ENCODE measurements at places on chromosomes 6 and 20.
A peak's percentile ranks its signal among the peaks of the same experiment; 100 is the strongest.

- no peak for DNase-seq
These were observed 2.0 kb downstream of the UNC93A start for GRCh38 chr6:167293088-167293589.

DNA sequence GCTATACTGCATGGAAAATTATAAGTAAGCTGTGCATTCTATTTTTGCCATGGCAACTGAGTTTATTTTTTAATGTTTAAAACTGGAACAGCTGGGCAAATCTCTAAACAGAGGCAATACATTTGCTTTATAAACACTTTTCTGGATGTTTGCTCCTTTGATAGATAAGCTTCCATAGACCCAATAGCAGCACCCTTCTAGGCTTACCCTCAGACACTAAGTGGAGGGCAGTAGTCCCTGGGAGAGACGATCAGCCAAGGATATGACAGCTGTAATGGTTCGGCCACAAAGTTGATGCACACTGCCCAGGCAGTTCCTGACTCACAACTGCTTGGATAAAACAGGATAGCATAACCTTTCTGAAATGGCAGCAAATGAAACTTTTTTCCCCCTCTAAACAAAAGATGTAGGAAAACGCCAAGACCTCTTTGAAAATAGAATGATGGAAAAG, 8.5 kb upstream of the MRPS10 start:
- no peak for DNase-seq

DNA sequence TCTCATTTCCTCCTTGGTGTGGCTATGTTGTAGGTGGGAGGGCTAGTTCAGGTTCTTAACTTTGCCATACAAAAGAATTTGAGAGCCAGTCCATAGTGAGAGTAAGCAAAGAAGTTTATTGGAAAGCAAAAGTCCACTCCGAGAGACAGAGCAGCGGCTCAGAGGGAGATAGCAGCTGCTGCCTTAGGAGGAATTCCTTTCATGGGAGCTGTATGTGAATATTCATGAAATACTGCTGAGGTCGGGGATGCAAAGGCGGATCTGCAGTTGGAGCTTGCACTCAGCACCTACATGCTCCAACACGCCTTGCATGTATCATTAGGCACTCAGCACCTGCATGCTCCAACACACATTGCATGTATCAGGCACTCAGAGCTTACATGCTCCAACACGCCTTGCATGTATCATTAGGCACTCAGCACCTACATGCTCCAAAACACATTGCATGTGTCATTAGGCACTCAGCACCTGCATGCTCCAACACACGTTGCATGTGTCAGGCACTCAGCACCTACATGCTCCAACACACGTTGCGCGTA, 54.9 kb downstream of the CDH4 start:
- no peak for DNase-seq

GRCh38 chr6:10180138-10181074, 234.5 kb downstream of the TFAP2A start:
- DNase-seq: no peak

- no peak for DNase-seq
These were observed 36.5 kb downstream of the GHRH start for GRCh38 chr20:37225146-37225545.

GRCh38 chr20:31670371-31671228, 32.9 kb downstream of the COX4I2 start:
- DNase-seq: no peak

GRCh38 chr20:57876163-57876562, 166.3 kb upstream of the PMEPA1 start:
- no peak for DNase-seq

DNA sequence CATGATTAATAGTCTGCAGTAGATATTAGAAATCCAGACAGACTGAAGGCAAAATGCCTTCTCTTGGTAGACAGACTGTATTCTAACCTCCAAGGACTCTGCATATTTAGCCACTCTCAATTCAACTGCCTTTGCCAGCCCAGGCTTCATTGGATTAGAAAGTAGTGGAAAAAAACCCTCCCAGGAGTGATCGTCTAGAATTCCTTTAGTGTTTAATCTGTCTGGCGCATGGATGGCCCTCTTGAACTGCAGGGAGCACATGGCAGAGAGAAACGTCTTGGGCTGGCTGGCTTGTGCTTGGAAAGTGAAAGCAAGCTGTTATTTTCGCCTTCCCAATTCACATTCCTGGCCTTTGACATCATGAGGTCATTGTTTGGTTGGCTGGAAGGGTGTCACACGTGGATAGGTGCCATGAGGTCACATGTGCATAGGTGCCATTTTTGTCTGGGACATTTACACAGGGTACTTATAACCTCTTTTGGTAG, 30.9 kb upstream of the NEDD9 start:
- DNase-seq: peak; percentile 39

GRCh38 chr6:159172091-159172491, 2.9 kb downstream of the FNDC1 start:
- DNase-seq: no peak

GRCh38 chr6:54722328-54722727, 124.2 kb upstream of the FAM83B start:
- DNase-seq: no peak

- DNase-seq: no peak
These were observed 150.0 kb upstream of the HDDC2 start for GRCh38 chr6:125451750-125452149.

DNA sequence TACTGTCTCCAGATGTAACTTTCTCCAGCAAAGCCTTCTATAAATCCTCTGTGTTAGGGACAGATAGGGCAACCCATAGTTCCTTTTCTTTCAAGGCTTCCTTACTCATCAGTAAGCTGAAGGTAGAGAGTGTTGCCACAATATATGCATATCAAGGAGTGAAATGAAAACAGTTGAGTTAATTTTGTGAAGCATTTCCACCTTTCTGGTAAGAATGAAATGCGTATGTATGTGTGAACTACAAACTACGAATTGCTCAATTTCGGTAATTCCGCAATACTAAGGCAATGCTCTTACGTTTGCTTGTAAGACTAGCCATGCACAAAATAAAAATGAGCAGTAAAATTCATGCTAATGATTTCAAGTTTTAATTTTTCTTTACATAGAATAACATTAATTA, 61.2 kb upstream of the HBS1L start:
- no peak for DNase-seq

DNA sequence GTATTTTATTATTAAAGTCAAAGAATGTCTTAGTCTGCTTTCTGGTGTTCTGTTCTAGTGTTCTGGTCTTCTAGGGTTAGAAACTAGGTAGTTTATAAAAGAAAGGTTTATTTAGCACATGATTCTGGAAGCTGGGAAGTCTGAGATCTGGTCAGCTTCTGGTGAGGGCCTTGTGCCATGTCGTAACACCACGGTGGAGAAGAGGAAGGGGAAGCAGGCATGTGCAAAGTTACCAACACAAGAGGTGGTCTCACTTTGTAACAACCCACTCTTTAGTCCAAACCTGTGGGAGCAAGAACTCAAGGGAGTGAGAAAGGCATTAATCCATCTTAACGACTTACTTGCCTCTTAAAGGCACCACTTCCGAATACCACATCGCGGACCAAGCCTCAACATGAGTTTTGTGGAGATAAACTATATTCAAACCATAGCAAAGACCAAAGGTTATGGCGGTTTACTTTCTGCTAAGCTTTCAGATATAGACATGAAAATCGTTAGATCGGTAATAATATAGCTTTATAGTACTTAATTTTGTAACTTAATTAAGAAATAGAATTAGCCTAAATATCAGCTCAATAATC, 99.4 kb downstream of the NCOA3 start:
- no peak for DNase-seq

- no peak for DNase-seq
These were observed 323.9 kb downstream of the ZFAND3 start for GRCh38 chr6:38143191-38144150.

- no peak for DNase-seq
These were observed 175.6 kb downstream of the TRIM27 start for GRCh38 chr6:28748192-28748591.

DNA sequence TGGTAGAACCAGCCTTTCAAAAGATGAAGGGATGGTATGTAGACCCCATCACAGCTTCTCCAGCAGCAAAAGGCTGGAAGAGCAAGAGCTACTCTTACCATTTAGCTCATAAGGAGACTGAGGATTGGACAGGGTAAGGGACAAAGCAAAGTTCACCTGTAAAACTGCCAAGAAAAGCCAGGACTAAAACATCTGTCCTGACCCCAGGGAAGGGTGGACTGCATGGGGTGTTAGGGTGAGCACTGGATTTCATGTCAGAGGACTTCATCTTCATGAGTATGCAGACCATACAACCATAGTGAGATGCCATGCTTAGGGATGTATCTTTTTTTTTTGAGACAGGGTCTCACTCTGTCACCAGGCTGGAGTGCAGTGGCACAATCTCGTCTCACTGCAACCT, 19.3 kb downstream of the AHCY start:
- DNase-seq: no peak

GRCh38 chr6:73566954-73567591, 46.2 kb upstream of the EEF1A1 start:
- DNase-seq: peak; percentile 22

DNA sequence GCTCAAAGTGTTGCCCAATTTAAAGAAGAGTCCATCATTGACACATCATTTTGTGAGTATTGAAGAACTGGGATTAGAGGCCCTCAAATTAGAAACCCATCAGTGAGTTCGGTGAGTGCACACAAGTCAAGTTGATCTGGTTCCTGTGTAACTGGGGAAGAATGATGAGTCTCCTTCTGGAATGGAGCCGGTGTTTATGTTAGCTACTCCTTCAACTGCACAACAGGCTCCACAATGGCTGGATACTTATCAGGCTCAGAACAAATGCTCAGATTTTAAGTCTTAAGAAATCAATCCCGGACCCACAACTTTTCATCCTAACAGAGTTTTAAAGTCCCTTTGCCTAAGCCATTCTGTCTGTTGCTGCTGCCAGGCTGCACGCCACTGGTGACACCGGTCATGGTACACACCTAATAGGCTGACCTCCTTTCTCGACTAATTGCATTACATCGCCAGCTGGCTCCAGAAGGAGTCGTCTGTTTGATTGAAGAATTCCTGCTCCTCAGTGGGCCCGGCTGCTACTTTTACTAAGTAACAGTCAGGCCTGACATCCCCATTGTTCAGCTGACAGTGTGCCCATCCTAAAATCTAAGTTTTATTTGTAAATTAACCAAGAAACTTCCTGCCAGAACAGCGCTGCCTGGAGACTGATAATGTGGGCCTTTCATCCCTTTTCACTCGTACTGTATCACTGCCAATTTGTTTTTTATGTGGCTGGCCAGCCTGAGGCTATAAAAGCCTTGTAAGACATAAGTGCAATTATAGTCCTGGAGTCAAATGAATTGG, 130.4 kb downstream of the INSM1 start:
- DNase-seq: no peak

GRCh38 chr6:1770435-1770843, 160.7 kb downstream of the FOXC1 start:
- no peak for DNase-seq

DNA sequence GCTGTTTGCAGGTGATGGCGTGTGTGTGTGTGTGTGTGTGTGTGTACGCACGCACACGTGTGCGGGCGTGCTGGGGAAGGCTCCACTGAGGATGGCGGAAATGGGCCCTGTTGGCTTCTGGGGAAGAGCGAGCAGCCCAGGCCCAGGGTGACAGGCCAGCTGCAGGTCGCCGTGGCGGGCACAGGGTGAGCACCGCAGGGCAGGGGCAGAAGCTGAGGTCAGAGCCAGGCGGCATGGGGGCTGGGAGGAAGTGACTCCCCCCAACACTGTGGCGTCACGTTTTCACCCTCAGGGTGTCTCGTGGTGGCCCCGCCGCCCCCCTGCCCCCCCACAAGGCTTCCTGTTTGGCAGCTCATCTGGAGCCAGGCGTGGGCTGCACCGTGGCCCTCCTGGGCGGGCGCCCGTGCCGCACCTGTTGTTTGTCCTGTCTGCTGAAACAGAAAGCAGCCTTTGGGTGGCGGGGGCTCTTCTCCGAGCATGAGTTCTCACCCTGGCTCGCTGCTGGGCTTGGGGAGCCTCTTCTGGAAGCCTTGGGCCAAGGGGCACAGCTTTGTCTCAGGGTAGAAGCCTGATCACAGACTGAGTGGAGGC, 7.1 kb downstream of the RBM38 start:
- DNase-seq: no peak

DNA sequence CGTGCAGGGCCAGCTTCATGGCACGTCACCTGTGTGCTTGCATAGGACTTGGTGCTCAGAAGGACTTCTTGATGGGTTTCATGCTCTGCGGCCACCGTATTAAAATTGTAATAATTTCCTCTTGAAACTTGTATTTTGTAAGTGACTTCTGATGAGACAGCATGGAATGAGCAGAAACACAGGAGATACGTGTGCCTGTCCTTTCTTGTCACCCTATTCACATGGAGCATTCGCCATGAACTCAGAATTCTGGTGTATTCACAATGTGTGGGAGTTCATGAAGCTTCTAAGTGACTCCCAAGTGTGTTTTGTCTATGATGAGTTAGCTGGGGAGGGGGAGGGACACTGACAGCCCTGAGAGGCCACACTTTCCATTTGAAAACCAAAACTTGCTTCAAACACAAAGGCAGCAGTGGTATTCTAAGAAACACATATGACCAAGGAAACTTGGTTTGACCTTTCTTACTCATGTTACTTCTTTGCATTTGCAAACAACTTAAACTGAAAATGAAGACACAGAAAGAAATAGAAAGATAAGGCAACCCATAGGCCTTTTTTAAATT, 92.1 kb upstream of the NEDD9 start:
- peak; percentile 10 for DNase-seq

DNA sequence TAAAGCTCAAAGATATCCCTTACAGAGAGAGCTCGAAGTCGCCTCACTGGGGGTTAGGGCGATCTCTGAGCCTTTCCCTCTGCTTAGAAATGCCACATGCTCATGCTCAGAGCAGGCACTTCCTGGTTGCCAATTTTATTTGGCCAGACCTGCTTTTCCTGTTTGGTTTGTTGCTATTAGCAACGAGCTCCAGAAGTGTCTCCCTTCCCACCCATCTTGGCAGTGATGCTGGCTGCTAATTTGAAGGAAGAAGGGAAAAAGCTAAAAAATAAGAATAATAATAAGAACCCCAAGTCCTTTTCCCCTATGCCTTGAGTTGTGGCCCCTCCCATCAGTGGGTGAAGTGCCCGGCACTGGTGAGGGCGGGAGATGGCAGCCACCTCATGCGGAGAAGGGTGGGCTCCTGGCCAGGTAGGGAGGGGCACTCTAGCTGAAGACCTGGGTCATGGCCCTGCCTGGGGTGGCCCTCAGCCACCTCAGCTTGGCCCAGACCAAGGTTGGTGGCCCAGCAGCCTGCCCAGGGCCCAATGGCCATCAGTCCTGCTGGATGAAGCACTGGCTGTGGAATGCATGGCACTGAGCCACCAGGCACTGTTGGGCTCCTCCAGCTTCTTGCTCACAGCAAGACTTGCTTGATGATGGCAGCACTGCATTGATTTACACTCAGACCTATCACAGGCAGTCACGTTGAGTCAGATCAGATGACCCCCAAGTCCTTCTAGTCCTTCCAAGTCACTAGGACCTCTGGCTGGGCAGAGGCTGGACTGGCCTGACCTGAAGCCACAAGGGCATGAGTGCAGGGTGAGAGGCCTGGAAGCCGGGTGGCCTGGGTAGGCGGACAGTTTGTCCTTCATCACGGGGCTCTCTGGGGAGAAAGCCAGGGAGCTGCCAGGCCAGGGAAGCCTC, 79.0 kb downstream of the SYNJ2 start:
- peak; percentile 68 for DNase-seq

All from skeletal muscle cell (primary cell).